ENCODE measurements at places on chromosomes 5 and 9.

DNA sequence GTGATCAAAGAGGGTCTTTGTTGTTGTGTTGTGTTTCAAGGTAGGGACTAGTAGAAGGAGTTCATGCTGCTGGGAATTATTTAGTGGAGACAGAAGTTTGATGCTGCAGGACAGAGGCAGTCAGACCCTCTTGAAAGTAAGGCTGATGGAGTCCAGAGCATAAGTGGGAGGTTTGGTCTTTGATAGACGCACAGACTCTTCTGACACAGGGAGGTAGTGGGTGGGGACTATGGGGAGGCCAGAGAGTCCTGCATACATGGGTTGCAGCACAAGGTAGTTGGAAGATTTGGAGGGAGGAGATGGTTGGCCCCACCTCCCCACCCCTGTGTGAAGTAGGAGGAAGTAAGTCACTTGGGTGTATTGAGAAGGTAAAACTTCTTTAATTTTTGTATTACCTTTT is 2.4 kb upstream of the CCDC112 start:
- no peak for DNase-seq

DNA sequence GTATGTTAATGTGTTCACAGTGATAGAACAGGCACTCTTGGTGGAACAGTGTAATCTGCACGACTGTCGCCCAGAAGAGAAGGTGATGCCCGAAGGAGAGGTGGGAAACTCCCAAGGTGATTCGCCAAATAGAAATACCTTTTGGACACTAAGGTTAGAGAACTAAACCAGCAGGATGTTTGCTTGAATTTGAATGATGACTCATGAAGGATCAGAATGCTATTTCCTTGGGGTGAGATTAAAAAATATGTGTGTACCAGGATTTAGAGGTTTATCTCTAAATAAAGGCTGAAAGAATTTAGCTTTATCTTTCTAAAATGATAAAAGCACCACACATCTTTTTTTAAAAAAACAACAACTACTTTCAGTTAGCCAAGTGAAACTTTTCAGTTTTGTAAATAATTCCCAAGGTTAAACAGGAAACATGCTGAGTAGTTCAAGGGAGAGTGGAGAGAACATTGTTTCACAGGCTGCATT is 297.4 kb upstream of the TAS2R1 start:
- no peak for DNase-seq

DNA sequence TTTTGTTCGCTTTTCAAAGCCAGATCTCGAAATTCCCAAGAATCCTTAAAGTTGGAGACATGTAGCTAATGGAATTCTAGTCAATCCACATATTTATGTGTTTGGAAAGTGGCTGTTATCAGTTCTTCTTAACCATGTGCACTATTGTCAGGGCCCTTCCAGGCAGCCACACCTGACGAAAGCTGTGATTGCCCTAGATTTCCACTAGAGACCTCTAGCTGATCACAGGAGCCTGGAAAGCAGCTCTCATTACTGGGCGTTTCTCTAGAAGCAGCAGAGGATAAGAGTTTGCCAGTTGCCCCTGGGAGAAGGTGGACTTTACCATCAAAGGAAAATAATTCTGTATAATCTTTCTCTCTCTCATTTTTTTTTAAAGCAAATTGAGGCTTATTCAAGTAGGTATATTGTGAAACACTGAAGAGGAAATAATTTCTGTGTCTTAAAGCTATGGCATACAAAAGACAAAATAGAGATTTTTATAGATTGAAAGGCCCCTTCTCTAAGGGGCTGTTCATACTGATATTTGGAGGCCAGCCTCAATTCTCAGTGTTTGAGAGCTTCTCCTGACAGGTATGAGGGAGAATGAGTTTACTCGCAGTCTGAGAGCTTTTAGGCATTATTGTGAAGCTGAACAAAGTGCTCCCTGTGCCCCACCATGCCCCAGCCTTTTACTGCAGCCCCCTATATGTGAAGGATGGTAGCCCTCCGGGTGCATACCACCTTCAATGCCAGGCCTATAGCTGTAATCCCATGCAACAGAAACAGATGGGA is 405.4 kb upstream of the ACTBL2 start:
- no peak for DNase-seq

DNA sequence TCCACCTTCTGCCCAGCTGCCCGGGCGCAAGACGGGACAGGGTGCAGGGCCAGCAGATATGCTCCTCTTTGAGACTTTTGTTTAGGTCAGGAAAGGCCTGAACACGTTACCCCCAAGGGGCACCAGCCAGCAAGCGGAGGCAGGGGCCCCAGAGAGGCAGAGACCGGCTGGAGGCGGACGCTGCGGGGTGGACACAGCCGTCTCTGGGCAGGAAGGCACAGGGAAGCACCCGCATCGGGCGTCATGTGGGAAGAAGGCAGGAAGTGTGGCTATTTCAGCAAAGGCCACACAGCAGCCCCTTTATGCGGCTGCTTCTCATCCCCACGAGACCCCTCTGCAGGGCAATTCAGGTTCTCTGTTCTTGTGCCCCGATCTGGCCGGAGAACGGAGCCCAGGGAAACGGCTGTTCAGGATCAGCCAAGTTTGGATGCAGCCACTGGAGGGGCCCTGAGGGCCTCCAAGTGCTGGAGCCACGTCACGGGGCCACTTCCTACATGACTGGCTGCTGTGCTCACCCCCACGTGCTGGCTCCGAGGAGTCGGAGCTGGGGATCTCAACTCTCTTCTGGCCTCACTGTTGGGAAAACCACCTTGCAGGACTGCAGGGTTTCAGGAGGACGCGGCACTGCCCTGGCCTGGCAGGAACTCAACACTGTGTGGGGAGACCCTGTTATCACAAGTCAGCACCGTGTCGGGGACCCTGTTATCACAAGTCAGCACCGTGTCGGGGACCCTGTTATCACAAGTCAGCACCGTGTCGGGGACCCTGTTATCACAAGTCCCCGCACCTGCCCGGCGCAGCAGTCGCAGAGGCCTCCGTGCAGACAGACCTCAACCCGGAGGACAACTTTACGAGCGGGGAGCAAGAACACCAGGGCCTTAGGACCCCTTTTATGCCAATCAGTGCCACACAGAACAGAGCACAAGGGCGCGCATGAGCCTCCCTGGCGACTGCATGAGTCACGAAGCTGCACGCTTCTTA is 44.4 kb downstream of the SLC12A7 start:
- no peak for DNase-seq

GRCh38 chr9:134766587-134766986 is 114.0 kb upstream of the FCN2 start:
- DNase-seq: no peak

- no peak for DNase-seq
These were observed 75.0 kb upstream of the XPA start for GRCh38 chr9:97772145-97772544.

- DNase-seq: no peak
These were observed 17.0 kb downstream of the LHX3 start for GRCh38 chr9:136187683-136188586.

- no peak for DNase-seq
These were observed 69.7 kb downstream of the EFNA5 start for GRCh38 chr5:107601076-107601475.

- no peak for DNase-seq
These were observed 25.9 kb downstream of the PSMB7 start for GRCh38 chr9:124389146-124389939.

DNA sequence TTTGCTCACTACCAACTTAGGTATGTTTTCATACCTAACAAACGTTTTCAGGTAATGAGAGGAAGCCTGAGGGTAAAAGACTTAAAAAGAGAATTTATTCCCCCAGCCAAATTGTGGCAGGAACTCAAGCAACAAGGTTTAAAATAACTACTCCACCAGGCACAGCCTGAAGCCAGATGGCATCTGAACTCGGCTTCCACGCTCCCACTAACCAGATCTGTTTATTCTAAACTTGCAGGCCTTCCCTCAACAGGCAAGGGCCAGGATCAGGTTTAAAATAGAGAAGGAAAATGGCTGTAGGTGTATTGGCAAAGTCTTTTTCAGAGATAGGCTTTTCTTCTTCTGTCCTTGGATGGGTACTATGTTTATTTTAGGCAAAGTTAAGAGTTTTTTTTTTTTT is 89.4 kb downstream of the OTULIN start:
- no peak for DNase-seq

DNA sequence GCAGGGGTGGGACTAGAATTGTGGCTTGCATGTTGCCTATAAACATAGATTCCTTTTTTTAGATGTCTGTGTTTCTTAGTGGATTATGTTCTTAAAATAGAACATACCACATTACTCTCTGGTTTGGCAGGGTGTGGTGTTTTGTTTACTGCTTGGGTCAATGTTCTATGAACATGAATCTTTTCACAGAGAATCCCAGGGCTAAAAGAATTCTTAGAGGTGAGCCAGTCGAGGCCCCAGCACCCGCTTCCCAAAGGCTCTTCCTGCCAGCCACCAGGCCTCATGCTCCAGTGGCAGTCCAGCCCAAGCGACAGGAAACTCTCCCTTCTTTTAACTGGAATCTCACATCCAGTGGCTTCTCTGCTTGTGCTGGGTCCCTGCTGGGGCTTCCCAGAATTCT is 126.6 kb downstream of the C9orf152 start:
- DNase-seq: peak; percentile 26

DNA sequence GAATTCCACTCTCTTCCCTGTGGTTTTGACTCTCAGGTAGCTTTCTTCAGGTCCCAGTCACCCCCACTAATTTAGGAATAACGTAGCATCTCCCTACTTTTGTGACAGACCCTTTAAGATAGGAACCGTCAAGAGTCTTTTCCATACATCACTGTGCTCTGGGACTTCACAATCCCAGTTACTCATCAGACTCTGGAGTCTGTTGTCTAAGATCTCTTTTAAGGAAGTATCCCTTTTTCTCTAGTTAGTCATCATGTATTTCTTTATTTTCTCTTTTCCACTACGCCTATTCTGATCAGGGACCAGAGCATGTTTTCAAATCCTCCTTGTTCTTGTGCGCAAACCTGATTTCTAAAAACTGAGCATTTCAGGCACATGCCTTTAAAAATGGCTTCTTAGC is 143.0 kb downstream of the GOLPH3 start:
- no peak for DNase-seq

GRCh38 chr5:33268374-33268773 is 172.4 kb upstream of the TARS1 start:
- DNase-seq: no peak

GRCh38 chr9:76092572-76092971 is 202.1 kb downstream of the PCSK5 start:
- DNase-seq: no peak

- no peak for DNase-seq
These were observed 10.6 kb upstream of the MARCHF3 start for GRCh38 chr5:127040796-127041520.

- DNase-seq: no peak
These were observed 9.4 kb downstream of the PDLIM7 start for GRCh38 chr5:177487975-177488374.

DNA sequence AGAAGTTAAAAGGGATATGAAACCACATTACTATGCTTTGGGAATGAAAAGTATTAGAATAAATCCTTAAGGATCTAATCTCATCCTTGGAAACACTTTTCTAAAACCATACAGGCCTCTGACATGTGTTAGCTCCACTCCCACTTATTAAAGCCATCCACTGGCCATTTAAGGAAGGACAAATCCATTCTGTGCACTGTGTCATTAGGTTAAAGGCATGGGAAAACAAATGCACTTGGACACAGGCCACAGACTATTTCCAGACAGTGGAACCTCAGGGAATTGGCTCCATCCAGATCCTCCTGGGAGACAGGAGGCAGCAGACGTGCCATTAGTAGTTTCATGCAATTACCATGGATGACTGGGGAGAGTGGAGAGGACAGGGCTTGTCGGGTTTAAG is 454.9 kb downstream of the ENC1 start:
- no peak for DNase-seq

DNA sequence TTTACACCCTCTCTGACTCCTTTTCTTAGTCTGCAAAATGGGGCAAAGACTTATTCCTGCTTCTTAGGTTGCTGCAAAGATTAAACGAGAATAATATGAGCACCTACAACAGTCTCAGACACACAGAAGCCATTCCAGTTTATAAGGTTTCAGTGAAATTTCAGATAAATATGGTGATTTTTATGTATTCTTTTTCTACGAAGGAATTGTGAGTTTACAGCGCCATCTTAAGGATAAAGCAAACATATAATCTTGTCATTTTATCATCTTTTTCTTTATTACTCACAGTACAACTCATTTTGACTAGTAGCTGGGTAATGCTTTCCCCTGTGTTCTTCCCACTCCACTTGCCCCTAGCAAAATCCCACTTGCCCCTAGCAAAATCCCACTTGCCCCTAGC is 29.2 kb upstream of the SMC5 start:
- peak; percentile 26 for DNase-seq

GRCh38 chr9:126606483-126606870 is 7.3 kb upstream of the LMX1B start:
- DNase-seq: no peak

DNA sequence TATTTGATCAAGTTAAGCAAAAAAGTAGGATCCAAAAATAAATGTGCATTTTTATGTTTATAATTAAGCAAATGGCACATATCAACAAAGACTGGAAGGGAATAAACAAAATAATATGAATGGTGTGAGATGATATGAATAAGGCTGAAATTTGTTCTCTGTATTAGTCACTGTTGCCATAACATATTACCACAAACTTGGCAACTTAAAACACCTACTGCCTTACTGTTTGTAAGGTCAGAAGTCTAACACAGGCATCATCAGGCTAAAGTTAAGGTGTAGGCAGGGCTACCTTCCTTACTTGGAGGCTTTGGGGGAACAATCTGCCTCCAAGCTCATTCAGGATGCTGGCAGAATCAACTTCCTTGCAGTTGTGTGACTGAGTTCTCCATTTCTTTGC is 19.3 kb downstream of the PGGT1B start:
- DNase-seq: no peak

GRCh38 chr5:125201446-125202052 is 455.1 kb upstream of the ZNF608 start:
- no peak for DNase-seq

DNA sequence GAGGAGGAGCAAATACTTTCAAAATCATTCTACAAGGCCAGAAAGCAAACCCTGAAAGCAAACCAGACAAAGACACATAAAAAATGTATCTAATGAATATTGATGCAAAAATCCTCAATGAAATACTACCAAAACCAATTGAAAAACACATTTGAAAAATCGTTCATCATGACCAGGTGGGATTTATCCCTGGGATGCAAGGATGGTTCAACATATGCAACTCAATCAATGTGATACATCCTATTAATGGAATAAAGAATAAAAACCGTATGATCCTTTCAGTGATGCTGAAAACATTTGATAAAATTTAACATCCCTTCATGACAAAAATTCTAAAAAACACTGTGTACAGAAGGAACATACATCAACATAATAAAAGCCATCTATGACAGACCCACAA is 337.6 kb downstream of the NNT start:
- no peak for DNase-seq

GRCh38 chr9:135342206-135343130 is 137.1 kb upstream of the PPP1R26 start:
- no peak for DNase-seq

GRCh38 chr5:113169720-113170119 is 193.1 kb downstream of the DCP2 start:
- DNase-seq: no peak

GRCh38 chr5:124235576-124235975 is 510.9 kb downstream of the ZNF608 start:
- DNase-seq: no peak

DNA sequence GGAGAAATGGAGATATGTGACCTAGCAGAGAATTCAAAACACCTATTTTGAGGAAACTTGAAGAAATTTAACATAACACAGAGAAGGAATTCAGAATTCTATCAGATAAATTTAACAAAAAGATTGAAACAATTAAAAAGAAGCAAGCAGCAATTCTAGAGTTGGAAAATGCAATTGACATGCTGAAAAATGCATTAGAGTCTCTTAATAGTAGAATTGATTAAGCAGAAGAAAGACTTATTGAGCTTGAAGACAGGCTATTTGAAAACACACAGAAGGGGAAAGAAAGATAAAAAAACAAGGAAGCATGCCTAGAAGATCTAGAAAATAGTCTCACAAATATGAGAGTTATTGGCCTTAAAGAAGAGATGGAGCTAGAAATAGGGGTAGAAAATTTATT is 87.8 kb upstream of the SLC1A1 start:
- no peak for DNase-seq

Measured in fibroblast of skin of left quadriceps (primary cell).